ENCODE measurements at places on chromosomes 2 and 18.

DNA sequence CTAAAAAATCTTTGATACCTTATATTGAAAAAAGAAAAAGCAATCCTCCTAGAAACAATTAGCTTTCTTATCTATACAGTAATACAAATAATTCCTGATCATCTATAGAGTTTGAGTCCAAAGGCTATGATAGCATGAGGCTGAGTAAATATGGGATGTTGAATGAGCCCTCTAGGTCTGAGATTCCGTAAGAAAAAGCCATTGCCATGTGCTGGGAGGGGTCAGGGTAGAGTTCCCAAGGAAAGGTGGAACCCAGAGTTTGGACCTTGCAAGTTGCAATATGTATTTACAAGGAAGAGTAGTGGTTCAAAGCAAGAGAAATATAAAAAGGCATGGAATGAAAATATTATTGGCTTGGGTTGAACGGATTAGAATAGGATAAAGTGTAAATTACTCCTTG is 178.1 kb downstream of the DCC start:
- DNase-seq: no peak

DNA sequence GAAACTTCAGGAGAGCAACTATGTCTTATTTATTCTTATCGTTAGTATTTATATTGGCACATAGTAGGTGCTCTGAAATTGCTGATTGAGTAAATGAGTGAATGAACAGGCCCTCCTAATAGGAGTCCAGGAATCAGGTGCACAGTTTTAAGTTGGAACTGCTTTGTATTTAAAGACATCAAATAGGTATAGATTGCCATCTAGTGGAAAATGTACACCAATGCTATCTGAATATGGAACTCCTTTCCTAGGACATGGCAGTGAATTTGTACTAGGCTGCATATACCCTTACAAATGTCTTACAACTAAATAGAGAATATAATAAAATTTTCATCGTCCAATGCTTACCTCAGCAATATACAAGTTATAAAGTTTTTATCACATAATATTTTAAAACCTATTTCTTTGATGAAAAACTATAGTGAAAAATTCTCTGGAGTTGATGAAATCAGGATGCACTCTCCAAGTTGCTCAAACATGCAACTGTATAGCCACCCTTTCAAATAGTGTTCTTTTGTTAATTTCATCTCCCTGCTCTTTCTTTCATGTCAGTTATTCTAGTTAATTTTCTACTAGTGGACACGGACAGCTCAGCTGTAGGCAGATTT is 318.9 kb upstream of the SYT4 start:
- no peak for DNase-seq

GRCh38 chr2:67135208-67135607 is 261.9 kb upstream of the ETAA1 start:
- no peak for DNase-seq

DNA sequence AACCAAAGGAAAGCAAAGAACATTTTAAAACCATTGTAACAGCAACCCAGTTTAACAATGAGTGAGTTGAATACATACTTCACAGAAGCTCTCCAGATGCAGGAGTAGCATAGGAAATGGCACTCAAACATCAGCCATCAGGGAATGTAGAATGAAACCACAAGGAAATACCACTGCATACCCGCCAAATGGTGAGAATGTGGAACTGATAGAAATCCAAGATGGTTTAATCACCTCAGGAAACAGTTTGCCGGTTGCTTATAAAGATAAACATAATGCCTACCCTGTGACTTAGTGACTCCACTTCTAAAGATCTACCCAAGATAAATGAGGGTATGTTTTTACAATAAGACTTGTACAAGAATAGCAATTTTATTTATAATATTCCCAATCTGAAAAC is 132.0 kb downstream of the GALNT1 start:
- no peak for DNase-seq

DNA sequence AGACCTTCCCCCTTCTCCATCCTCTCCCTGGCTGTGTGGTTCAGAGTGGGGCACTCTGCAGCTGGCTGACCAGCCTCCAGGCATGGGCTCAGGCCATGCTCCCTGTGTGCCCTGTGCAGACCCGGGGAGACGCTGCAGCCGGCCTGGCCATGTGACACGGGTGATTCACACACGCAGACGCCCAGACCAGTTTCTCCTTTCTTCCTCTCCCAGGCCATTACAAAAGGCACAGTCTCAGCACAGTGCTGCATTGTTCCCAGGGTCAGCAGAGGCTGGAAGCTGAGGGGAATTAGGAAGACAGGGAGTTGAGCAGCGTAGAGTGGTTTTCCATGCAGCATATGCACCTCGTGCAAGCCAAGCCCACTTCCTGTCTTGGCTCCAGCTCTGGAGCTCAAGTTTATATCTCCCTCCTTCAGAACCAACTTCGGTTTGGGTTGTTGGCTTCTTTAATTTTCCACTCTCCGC is 288.5 kb downstream of the TNS1 start:
- DNase-seq: peak; percentile 62

Data from psoas muscle (tissue), 8 donors.